ENCODE measurements at places on chromosomes 5 and 9.

DNA sequence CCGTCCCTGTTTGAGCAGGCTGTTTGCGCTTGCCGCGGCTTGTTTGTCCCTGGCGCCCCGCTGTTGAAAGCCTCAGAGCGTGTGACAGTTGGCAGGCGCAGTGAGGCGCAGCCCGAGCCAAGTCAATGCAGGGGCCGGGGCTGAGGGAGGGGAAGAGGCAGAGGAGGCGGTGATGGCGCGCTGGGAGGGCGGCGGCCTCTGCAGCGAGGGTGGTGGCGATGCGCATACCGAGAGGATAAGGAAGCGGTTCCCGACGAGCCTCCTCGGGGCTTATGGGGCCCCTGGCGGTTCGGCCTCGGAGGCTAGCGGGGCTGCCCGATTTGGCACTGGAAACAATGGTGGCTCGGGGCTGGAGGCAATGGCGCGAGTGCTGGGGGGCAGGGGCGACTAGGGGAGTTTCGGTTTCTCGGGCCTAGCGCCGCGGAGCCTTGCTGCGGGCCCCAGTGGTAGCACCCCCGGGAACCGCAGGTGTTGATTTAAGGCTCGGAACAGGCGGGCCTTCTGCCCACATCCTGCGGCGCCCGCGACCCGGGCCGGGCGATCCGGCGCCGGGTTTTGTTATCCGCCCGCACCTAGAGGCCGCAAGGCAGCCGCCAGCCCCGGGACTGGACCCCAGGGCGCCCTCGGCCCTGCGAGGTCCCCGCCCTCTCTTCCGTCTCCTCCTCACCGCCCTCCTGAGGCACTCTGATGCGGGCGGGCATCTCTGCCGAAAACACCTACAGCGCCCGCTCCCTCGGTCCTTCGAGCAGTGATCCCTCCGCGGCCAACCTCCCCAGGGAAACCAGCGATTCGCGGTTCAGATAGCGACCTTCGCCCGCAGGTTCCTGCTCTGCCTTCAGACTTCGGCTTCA, 947 bp upstream of the LNPEP start:
- DNase-seq = peak; percentile 98

DNA sequence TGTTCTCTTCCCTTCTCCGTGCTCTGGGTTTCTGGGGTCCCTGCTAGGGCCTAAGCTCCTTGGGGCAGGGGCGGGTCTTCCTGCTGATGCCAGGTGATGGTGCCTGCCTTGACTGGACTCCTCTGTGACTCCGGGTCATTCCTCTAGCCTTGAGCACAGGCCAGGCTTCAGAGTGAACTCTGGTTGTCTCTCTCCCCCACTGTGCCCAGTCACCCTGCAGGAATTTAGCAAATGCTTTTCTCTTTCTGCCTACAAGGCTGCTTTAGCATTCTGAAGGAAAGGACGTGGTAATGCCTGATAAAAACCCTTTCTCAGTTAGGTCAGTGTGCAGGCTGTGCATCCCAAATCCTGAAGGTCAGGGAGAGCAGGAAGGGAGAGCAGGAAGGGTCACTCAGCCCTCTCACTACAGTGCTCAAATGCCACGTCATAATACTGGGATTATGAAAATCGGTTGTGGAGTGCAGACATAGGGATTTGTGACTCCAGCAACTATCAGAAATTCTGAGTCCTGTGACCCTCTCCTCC, 2.7 kb downstream of the CXCL14 start:
- no peak for DNase-seq

GRCh38 chr9:37920471-37921167, 16.7 kb upstream of the SLC25A51 start:
- DNase-seq = no peak

- no peak for DNase-seq
These were observed 230.8 kb downstream of the AGTPBP1 start for GRCh38 chr9:85510830-85511504.

DNA sequence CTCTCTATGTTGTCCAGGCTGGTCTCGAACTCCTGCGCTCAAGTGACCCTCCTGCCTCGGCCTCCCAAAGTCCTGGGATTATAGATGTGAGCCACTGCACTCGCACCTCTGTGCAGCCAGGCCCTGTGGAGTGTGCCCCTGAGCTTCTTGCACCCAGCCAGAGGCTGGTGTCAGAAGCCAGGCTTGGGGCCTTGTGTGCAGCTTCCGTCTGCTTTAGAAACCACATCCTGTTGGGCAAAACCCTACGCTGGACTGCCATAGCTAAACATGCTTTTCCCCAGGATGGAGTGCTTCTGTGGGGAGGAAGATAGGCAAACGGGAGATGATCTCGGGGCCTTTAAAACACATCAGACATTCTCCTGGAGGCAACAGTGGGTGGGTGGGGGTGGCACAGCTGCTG, 40.1 kb downstream of the PRRT1B start:
- DNase-seq = no peak

- DNase-seq = peak; percentile 42
These were observed 30.9 kb downstream of the PRKACG start for GRCh38 chr9:68983008-68983411.
